ENCODE measurements at places on chromosomes 3 and 15. TPM values are rescaled to one million over a fixed set of nuclear protein-coding genes. Genes with fewer than 3 reads are reported as not detected.

The P2RY1 gene
- total RNA-seq, result 3.3 TPM

The NR1I2 gene
- 0.90 TPM for total RNA-seq

- no peak for DNase-seq
Measured at GRCh38 chr3:38124324-38125122, 12.4 kb downstream of the ACAA1 start.

DNA sequence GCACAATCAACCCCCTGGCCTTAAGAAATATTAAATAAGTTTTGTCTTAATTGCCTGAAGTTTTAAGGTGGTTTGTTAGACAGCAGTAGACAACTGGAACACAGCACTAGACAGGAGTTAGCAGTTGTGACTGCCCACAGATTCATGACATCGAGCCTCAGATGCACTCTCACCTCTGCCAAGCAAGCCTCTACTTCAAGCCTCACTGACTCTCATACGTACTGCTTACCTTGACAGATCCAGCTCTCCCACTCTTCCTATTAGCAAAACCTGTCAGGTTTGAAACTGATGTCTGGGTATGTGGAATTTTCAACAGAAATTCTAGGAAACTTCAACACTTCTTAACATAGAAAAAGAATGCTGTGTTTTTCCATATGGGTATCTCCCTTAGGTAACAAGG lies 382.9 kb upstream of the DPH6 start:
- DNase-seq, result peak; percentile 9

Measured in GM12878 (cell line).